ENCODE measurements at places on chromosomes 12 and 14.
A peak's percentile ranks its signal among the peaks of the same experiment; 100 is the strongest.

GRCh38 chr12:50772470-50772869, 8.6 kb downstream of the ATF1 start:
- no peak for DNase-seq

DNA sequence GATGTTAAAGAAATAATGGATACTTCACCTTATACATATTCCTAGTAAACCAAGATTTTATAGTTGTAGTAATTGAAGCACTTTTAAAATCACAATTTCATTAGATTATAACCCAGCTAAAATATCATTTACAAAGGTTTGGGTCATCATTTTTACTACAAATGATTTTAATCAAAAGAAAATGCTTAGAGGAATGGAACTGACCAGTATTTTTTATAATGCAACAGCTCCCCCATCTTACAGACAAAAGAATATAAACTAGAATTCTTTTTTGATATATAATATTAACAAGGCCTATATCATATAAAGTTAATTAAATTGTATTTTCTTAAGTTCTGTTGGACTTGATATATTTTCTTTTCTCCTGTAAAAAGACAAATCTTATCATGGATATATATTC, 20.4 kb upstream of the LRFN5 start:
- no peak for DNase-seq

DNA sequence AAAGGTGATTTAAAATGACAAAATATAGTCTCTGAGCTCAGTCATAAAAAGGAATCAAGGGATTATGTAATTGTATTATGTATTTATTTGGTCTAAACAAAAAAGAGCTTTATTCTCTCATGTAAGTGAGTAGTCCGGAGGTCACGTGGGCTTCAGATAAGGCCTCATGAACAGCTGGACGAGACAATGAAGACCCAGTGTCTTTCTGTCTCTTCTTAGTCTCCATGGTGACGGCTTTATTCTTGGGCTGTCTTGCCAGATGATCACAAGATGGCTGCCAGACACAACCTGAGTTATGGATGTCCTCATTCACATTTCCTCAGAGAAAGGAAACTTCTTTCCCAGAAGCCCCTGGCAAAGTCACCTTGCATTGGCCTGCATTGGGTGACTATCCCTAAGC, 98.6 kb downstream of the ARF6 start:
- no peak for DNase-seq

- DNase-seq = no peak
These were observed 797.4 kb downstream of the DIO2 start for GRCh38 chr14:79413734-79414428.

GRCh38 chr14:104563742-104564615, 15.6 kb upstream of the C14orf180 start:
- peak; percentile 58 for DNase-seq

DNA sequence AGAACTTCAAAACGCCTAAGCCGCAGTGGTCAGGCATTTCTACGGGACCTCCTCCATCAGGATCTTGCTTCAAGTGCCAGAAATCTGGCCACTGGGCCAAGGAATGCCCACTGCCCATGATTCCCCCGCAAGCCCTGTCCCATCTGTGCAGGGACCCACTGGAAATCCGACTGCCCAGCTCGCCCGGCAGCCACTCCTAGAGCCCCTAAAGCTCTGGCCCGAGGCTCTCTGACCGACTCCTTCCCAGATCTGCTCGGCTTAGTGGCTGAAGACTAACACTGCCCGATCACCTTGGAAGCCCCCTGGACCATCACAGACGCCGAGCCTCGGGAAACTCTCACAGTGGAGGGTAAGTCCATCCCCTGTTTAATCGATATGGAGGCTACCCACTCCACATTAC, 1113.0 kb upstream of the TMEM132C start:
- DNase-seq = no peak

DNA sequence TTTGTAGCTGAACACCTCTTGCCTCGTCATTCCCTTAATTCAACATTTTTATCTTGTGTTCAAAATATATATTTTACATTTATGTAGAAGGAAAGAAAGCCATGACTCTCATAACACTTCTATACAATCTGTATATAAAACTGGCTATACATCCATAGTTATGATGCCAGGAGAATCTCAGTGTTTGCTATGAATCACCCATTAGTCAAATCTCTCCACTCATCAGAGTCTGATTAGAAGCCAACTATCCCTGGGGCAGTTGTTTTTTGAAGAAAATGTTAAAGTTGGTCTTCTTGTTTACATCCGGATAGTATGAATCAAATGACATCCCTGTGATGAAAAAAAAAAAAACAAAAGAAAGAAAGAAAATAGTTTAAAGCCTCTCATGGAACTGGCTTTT, 503.9 kb downstream of the NELL2 start:
- no peak for DNase-seq

DNA sequence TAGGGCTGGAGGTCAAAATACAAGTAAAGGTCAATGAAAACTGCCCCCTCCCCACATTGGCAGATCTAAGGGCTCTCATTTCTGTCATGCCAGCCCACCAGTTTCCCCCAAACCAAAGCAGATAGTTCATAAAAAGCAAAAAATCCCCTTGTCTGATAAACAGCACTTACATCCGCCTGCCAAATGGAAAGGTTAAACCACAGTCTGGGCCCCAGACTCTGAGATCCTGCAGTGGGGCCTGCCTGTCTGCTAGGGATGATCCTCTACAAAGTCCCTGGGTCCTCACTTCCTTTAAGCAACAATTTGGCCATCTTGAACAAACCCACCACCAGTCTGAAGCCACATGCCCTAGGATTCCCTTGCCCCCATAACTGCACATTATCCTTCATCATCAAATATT, 9.7 kb upstream of the RPS26 start:
- DNase-seq = no peak

- DNase-seq = peak; percentile 82
These were observed 419 bp upstream of the ATXN7L3B start for GRCh38 chr12:74537126-74537706.

GRCh38 chr14:37641117-37641516, 45.7 kb downstream of the TTC6 start:
- no peak for DNase-seq

DNA sequence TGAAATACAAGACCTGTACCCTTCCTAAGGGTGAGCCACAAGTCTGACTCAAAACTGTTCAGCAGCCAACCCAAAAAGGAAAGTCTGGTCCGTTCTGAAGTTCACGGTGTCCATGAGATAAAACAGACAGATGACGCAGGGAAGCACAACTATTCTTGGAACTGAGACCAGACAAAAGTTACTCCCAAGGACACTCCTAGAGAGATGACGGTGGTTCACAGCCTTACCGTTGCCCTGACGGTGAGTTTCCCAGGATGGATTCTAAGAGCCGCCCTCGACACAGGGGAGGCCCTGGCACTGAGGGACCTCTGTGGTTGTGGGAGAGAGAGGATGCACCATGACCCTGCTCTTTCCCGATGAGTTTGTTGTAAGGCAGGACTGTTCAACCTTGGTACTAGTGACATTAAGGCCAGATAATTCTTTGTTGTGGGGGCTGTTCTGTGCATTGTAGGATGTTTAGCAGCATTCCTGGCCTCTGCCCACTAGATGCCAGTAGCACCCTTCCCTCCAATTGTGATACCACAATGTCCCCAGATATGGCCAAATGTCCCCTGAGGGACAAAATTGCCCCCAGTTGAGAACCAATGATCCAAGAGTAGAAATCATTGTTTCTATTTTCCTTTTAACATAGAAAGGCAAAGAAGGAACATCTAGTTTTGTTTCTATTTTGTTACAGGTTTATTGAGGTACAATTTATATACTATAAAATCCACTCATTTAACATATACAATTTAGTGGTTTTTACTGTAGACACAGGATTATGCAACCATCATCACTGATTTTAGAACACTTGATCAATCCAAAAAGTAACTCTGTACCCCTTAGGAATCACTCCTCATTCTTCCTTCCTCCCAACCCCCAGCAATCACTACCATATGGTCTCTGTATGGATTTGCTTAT, 23.0 kb downstream of the OR10P1 start:
- DNase-seq = peak; percentile 43

- DNase-seq = no peak
These were observed 7.8 kb downstream of the ARHGEF25 start for GRCh38 chr12:57618966-57619433.

- no peak for DNase-seq
These were observed 190.6 kb downstream of the TMX1 start for GRCh38 chr14:51430633-51431032.

DNA sequence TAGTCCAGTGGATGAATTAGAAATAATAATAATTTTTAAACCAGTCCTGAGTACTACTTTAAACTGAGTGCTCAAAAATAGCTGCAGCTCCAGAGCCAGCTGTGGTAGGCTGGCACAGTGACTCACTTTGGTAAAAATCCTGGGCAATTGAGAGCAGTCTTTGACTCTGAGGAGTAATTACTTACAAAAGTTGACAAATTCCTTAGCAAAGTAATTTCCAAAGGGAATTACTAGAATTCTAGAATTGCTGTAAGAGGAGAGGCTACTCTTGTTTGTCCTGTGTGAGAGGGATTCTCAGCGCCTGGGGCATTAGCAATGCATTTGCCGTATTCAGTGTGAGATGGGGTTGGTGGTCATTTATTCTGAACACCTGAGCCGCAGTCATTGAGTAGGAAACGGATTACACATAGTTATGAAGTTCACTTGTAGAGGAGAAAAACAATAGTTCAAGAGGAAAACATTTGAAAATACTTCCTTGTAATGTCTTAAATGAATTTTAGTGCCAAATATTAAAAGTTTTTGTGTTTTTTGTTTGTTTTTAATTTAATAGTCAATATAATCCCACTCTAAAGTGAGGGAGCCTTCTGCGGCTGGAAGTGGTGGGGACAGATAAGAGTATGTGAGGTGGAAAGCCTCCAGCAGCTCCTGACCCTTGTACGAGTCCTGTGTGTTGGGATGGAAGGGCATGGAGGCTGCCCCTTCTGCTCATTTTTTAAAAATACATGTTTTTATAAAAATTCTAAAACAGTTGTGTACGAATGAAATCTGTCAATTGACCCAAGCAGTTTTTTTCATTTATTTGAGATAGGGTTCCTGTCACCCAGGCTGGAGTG, 41.9 kb downstream of the EID3 start:
- DNase-seq = no peak

DNA sequence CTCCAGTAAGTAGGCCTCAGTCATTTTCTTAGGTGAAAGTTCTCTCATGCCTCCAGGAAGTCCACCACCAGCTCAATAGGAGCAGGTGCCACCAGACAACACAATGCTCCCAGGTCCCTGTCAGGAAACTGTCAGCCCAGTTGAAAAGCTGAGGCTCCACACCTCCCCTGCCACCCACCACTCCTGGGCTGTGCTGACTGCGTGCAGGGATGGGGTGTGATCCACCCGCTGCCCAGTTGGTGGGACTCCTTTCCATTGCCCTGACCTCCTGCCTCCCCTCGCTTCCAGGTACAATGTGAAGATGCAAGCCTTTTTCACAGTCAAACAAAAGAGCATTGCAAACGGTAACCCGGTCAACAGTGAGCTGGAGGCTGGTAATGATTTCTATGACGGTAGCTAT, 64.8 kb upstream of the RIN3 start:
- no peak for DNase-seq

DNA sequence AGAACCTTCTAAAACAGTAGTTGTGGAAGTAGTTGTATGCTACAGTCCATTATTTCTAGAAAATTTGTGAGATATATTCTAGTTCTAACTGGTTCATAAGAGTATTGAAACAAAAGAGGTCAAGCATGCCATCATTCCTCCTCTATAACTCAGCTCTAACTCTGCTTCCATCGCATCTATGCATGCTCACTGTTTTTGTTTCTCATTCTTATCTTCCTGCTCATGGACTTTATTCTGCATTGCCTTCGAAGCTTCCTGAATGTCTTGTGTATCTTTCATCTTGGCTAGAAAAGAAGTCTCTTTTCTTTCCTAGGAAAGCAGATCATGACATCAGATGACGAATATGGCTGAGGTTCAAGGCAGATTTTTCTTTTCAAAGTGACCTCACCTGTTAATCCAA, 402 bp downstream of the LMNTD1 start:
- DNase-seq = no peak

GRCh38 chr12:66763467-66763866, 84.6 kb upstream of the GRIP1 start:
- DNase-seq = no peak

GRCh38 chr14:25988536-25988935, 609.3 kb downstream of the NOVA1 start:
- DNase-seq = no peak

- peak; percentile 82 for DNase-seq
These were observed 10.5 kb upstream of the JPH4 start for GRCh38 chr14:23588884-23589598.

DNA sequence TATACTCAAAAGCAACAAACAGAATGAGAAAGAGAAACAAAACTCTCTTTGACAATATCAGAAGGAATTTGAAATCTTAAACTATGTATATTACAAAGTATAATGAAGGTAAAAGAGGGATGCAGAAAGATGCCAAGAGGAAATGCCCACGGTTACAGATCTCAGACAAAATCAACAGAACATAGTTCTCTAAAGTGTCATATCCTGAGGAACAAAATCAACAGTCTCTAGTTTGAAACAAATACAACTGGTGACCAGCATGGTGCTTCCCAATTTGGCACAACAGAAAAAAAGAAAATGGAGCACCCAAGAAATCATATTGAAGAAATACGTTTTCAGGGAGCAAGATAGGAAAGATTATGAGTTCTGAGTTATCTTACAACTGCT, 116.5 kb downstream of the METTL25 start:
- DNase-seq = no peak

DNA sequence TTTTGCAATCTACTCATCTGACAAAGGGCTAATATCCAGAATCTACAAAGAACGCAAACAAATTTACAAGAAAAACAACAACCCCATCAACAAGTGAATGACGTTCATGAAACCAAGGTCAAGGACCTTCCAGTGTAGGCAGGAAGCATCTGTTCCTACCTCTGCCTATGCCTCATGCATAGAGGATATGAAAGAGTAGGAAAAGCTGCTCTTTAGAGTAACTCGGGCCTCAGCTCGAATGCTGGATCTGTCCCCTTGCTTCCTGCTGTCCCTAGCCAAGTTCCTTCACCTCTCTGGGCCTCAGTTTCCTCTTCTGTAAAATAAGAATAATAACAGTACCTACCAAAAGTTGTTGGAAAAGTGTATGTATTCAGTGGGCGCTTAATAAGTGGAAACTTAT, 65.0 kb downstream of the FOXN4 start:
- no peak for DNase-seq

- DNase-seq = peak; percentile 74
These were observed 181.9 kb downstream of the PRKCH start for GRCh38 chr14:61503167-61503801.

Data from ACHN (cell line).